ENCODE measurements at places on chromosomes 11 and 22.

DNA sequence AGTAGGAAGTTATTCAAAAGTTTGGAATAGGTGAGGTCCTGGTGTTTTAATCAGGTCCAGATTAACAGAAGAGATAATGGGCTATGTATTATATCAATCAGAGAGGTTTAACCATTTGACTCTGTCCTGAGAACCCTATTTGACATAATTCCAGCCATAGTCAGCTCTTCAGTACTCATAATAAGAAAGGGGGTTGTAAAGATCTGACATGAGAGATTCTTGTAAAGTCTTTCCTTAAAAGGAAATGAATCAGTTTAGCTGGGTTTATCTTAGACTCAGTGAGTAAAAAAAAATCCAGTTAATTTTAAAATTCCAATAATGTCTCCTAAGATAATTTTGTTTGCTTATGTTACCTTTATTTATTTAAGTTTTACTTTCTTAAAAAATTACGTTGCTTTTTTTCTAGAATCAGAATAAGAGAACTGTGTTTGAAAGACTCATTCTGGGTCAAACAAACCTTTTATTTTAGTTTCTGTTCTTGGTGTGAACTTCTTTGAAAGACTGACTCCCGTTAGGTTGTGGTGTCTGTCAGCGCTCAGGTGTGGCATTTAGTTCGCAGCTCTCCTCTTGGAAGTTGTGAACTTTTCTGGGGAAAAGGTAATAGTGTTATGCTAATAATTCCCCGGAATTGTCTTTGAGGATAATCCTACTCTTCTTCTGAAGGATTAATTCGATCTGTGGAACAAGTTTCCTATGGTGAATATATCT, 20.5 kb downstream of the NUCB2 start:
- no peak for DNase-seq

DNA sequence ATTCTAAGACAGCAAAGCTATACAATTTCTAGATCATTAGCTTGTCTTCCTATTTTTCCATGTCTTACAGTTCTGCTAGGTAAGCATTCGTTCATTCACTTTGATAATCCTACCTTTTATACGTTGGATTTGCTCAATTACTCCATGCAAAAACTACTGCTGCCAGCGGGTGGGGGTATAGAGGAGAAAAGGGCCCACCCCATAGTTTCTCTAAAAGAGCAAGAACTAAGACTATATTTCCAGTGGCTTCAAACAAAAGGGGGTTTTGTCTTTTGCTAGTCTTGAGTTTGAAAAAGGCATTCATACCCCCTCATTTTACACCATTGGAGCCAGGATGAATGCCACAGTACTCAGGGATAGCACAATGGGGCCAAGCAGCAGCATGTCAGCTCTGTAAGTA, 155.7 kb downstream of the WT1 start:
- no peak for DNase-seq

DNA sequence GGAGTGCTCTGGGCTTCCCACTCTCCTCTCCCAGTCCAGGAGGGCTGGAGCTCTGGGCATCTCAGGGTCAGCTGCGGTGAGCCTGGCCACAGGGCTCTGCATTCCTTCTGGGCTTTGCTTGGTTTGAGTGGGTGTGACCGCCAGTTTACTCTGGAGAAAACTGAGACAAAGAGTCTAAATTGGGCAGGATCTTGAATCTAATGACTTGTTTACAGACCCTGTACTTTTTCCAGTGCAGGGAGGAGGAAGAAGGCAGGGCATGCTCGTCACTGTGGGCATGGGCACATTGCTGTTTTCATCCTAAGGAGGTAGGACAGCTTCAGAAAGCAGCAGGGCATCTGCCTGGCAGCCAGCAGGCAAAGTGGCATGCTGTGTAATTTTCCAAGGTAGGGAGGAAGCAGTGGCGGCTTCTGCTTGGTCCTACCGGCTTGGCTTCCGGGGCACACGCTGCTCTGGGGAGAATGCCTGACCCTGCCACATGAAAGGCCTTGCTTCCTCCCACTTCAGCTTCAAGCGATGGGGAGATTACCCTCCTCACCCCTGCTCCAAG, 22.9 kb downstream of the FLI1 start:
- no peak for DNase-seq

DNA sequence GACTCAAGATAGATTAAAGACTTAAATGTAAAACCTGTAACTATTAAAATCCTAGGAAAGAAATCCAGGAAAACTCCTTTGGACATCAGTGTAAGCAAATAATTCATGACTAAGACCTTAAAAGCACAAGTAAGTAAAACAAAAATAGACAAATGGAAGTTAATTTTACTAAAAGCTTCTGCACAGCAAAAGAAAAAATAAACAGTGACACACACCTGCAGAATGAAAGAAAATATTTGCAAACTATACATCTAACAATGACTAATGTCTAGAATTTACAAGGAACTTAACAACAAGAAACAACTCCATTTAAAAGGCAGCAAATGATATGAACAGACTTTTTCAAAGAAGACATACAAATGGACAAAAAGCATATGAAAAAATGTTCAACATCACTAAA, 359.1 kb downstream of the LUZP2 start:
- DNase-seq: no peak

DNA sequence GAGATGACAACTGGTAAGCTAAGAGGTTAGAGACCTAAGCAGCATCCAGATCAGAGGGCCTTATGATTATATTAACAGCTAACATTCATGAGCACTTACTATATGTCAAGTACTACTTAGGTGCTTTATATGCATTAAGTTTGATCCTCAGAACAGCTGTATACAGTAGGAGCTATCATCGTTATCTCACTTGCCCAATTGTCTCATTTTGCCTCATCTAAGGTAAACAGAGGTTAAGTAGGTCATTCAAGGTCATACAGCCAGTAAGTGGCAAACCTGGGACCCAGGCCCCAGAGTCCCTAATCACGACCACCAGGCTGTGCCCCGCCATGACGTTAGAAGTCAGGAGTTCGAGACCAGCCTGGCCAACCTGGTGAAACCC, 4.6 kb upstream of the POLR3H start:
- no peak for DNase-seq

GRCh38 chr22:41768430-41768829, 32.0 kb upstream of the CCDC134 start:
- DNase-seq: no peak

DNA sequence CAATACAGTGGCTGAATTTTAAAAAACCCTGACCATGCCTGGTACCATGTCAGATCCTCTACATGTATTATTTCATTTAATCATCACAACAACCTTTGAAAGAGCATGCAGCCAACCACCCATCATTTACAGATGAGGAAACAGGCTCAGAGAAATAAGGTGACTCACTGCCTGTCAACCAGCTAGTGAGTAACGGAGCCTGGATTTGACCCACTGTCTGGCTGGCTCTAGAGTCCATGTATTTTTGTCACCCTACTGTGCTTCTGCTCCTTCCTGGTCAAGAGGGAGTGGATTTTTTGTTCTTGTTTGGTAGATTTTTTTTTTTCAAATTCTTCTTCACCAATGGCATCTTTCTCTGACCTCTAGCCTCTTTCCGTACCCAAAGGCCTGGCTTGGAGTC, 77.4 kb downstream of the CWC15 start:
- no peak for DNase-seq

GRCh38 chr11:5369789-5370188, 13.8 kb upstream of the OR51M1 start:
- DNase-seq: no peak

DNA sequence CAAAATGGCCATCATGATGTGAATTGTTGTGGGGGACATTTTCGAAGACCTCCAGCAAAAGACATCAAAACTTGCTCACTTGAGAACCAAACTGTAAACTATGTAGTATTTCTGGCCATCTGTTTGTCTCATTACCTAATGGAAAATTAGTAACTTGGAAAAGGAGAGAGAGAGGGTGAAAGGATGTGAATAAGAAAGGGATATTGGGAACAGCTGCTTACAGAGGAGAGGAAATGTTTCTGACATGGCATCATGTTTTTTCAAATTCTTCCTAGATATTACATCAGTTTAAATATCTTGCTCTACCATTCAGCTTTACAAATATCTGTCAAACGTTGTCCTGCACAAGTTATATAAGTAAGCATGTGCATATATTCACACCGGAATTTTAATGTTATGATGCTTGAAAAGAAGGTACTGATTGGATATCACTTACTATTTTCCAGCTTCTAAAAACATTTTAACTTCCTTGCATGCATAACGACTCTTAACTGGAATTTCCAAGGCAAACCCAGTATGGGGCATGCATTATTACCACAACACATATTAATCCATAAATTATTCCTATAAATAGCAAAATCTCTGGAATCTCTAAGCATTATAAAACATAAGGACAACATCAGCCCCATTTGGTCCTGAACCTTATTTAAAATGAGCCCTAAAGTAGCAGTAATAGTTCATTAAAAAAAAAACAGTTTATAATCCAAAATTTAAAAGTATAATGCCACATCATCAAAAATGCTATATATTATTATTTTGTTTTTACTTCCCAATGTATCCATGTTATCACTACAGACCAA, 20.0 kb downstream of the GUCY1A2 start:
- no peak for DNase-seq

DNA sequence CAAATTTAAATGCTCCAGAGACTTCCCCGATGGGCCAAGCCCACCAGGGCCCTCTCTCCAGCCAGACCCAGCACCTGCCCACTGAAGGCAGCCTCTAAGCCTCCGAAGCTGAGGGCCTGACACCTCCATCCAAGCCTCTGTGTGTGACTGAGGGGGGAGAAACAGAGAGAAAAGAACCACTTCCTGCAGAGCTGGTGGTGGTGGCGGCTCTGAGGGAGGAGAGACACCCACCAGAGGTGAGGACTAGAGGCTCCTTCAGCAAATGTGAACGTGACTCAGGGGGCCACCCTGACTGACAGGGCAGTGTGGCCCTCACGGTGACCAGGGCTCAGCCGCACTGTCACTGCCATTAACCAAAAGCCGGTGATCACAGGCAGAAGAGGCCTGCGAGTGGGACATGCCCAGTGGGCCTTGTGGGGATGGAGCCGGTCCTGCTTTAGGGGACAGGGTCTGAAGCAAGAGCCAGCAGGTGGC, 31.0 kb upstream of the CD5 start:
- peak; percentile 30 for DNase-seq

- no peak for DNase-seq
Observed at GRCh38 chr11:32529994-32530588, 53.5 kb upstream of the EIF3M start.

DNA sequence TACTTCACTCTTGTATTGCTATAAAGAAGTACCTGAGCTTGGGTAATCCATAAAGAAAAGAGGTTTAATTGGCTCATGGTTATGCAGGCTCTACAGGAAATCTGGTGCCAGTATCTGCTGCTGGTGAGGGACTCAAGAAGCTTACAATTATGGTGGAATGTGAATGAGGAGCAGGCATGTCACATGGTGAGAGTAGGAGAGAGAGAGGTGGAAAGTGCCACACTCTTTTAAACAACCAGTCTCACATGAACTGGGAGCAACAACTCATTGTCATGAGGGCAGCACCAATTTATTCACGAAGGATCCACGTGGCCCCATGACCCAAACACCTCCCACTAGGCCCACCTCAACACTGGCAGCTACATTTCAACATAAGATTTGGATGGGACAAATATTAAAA, 24.6 kb upstream of the IGLL5 start:
- DNase-seq: no peak

- no peak for DNase-seq
Observed at GRCh38 chr11:27355575-27356104, 7.4 kb downstream of the CCDC34 start.

DNA sequence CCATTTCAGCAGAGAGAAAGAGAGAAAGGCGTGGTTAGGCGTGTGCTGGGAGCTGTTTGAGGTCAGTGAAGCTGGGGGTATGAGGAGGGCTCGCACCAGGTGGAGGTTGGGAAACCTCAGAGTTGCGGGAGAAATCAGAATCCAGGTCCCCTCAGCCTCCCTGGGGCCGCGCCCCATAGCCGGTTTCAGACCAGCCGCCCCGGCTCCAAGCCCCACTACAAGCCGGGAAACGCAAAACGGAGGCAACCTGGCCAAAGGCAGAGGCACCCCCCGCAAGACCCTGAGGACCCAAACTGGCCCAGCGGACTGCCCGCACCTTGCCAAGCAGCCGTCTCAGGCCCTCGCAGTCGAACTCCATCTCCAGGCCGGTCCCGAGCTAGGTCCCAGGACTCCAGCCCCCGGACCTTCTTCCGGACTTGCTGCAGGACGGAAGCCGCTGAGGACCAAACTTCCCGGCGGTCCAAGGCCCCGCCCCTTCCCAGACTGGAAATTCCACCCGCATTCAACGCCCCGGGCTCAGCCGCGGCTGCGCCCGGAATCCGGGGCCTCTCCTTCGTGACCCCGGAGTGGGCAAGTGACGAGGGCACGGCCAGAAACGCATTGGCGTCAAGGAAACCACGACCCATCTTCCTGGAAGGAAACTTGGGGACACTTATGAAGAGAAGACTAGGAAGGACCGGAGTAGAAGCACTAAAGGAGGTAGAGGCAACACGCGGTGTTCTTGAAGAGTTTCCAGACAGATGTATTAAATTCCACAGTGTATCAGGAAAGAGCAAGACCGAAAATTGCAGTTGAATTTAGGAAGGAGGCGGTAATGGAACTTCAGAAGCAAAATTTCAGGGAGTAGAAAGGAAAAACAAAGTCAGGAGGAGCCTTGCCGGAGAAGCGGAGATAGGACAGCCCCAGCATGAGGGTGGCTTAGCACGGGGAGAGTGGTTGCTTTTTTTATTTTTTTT, at the start of gene UEVLD:
Gene UEVLD (minus strand): TSS at position 438 of the 956 bp plus-strand sequence. CDS start 80 bp downstream, at position 358.
- peak; percentile 22 for DNase-seq

DNA sequence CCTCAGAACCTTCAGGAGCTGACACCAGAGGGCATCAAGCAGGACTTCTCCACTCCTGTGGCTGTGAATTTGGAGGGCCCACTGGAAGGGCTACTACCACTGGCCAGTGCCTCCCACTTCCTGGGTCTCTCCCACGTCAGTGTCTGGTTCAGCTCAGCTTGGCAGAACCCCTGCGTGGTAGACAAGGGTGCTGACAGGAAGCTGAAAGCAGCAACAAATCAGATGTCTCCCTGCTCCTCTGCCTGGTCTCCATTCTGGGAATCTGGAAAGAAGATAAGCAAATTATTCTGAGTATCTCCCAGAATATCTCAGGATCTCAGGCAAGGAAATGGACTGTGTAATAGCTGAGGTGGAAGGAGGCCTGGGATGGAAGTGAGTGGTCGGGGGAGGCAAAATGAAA, 61.5 kb downstream of the TMPRSS5 start:
- no peak for DNase-seq

GRCh38 chr11:7599209-7599608, 74.1 kb downstream of the CYB5R2 start:
- DNase-seq: no peak
